Glutamatergic neuron (in vitro differentiated cells): ENCODE measurements at places on chromosomes 5 and 9.

DNA sequence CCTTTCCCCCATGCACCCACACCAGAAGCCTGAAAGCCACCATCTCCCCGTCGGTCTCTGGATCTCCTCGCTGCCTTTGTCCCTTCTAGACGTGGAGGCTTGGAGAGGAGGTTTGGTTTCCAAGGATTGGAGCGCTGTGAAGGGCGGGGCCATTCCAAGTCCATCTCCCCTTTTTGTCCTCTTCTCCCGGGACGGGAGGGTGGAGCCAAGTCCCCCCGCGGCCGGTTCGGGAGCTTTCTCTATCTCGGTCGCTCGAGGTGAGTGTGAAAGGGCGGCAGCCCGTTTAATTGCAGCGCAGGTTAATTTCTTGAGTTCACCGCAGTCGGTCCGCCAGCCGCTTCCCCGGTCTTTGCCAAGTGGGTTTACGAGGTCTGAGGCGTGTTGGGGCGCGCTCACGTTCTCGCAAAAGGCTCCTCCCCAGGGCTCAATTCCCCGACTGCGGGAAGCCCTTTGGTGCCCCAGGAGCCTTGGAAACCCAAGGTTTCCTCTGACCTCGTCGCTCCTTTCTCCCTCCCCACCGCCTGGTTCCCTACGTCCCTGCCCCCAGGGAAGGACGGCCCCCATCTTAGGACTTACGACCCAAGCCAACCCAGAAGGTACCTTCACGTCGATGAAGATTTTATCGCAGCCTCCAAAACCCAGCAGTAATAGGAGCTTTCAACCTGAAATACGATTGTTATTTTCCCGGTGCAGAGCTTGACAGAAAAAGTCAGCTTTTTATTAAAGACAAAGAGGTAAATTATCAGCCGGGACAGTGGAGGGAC, 2.8 kb upstream of the ZNF462 start:
- peak; percentile 81 for DNase-seq

GRCh38 chr5:53023969-53024368, 34.8 kb downstream of the ITGA2 start:
- no peak for DNase-seq

- no peak for DNase-seq
Measured at GRCh38 chr9:84563691-84564090, 105.8 kb upstream of the NTRK2 start.

DNA sequence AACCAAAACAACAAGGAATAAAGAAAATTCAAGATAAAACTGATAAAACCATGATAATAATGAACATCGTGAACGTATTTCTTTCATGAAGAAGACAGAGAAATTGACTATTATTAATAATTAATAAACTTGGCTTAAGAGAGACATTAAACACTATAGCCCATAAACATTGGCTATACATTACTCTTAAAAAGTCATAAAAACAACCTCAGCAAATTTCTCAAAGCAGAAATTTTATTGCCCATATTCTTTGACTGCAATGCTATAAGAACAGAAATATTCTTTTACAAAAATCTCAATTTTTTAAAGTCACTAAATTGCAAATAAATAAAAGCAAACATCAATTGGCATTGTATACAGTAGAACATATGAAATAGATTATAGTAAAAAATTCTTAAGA, 42.5 kb downstream of the CSF2 start:
- DNase-seq, result no peak

- DNase-seq, result peak; percentile 48
Measured at GRCh38 chr9:131546336-131547084, 1.2 kb downstream of the PRRT1B start.

DNA sequence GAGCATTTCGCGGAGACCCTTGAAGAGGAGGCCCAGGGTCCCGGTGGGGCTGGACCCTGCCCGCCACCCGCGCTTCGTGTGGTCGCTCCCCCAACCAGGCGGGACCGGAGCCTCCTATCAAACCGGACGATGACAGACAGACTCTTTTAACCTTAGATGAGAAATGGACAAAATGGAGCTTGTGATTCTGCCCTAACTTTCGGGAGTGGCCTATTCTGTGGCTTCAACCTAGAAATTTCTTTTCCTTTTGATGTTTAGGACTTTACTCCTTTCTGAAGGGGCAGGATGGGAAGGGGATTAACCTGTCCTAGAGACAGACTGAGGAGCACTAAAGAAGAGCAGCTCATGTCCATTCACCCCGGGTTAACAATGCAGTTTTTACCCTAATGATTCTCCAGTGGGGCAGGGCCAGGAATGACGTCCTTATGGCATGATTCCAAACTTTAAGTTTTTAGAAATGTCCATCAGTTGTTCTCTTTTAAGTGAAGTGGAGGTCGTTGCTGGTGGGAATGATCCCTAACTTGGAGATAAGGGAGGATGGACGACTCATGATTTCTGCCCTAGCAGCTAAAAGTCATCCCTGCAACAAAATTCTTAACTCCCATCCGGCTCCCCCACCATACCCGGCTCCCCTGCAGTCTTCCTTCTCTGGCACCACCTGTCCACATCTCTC, 1.0 kb downstream of the NIPSNAP3A start:
- no peak for DNase-seq

DNA sequence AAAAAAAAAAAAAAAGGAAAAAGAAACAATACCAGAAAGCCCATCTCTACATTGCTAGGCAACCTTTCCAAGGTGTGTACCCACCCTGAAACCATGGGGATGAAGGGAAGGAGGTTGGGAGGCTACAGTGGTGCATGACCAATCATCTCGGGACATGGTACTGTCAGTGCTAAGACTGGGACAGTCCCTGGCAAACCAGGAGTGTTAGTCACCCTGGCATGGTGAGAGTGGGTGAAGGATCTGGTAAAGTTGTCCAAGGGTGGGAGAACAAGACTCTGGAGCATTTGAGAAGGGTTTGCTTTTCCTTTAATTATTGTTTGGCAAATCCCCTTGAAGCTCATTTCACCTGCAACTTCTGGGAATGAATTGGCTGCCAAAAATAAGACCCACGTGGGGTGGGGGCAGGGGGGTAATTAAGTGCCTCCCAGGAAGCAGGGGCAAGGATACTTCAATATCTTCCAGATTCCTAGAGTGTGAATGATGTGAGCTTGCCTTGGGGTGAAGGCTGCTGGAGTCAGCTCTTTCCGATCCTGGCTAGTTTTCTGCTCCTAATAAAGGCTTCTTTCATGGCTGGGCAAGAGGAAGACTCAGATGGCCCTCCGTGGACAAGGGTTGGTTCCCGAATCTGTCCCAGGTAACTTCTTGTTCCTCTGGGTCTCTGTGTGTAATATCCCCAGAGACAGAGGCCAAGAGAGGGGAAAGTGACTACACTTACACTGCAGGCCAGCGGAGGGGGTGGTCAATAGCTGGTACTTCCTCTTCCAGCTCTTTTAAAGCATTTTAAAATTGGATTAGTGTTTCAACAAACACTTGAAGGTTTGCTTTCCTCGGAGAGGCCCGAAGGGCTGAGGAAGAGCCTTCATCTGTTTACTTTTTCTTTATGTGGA, 61.6 kb upstream of the SPRY4 start:
- DNase-seq, result no peak

- DNase-seq, result no peak
Measured at GRCh38 chr5:82387819-82388166, 109.6 kb upstream of the RPS23 start.

- DNase-seq, result no peak
Measured at GRCh38 chr9:68455451-68455850, 85.2 kb downstream of the TMEM252 start.

GRCh38 chr9:107673861-107674720, 184.5 kb upstream of the KLF4 start:
- DNase-seq, result no peak

- DNase-seq, result no peak
Measured at GRCh38 chr5:170466553-170466952, 37.3 kb upstream of the KCNIP1 start.

- no peak for DNase-seq
Measured at GRCh38 chr5:17665836-17666235, 31.6 kb downstream of the TAF11L14 start.

- no peak for DNase-seq
Measured at GRCh38 chr5:181044093-181044599, 4.1 kb downstream of the BTNL9 start.

DNA sequence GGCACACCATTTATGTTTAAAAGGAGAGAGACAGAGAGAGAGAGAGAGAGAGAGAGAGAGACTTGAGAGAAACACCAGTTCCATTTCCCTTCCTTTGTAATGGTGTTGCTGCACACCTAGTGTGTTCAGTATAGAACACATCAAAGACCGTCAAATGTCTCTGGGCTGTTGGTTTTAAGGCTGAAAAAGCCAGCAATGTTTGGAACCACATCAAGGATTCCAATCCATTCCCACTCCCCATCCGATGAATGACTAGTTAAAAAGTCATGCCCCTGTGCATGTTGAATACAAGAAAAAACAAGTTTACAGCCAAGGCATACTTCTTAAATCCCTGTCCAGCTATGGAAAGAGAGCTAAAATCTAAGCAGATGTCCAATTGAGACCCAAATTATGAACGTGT, 83.0 kb upstream of the IFNE start:
- no peak for DNase-seq

GRCh38 chr5:129114539-129115193, 20.1 kb downstream of the ISOC1 start:
- DNase-seq, result no peak

- DNase-seq, result no peak
Measured at GRCh38 chr9:24698881-24699518, 153.3 kb upstream of the IZUMO3 start.

- DNase-seq, result peak; percentile 42
Measured at GRCh38 chr5:10195301-10195700, 54.4 kb downstream of the ATPSCKMT start.

- peak; percentile 39 for DNase-seq
Measured at GRCh38 chr5:74055486-74056106, 429.6 kb downstream of the ARHGEF28 start.

GRCh38 chr5:76046741-76047140, 36.4 kb upstream of the SV2C start:
- no peak for DNase-seq

DNA sequence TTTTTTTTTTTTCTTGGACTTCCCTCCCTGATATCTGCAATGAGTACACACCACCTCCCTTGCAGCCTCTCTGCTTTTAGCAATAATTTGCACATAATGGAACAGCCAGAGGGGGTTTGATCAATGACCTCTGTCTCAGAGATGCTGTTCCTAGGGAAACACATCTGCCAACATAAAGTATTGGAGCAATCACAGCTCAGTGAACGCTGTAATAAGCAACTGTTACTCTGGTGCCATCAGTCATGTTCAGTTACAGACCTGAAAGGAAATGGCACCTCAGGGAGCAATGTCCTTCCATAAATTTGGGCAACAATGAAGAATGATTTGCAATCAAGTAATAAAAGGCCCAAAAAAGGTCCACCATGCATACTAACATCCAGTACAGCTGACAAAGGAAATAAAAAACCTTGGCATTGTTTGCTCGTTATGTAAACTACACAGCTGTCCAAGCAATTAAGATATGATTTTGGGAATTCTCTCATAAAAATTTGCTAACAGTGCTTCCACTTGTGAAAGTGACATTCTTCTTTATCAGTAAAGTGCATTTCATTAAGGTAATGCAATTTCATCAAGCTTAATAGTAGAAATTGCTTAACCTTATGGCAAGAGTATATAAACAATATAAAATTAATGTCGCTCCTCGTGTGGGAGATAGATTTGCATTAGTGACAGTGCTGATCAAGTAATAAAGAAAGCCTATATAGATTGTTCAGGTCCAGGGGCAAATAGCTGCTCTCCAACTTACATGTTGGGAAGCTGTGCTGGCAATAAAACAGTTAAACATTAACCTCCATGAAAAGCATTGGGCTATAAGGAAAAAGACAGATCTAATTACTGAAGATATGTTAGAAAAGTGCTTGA, 167.8 kb downstream of the RASEF start:
- DNase-seq, result no peak

GRCh38 chr9:136896027-136896426, 9.7 kb downstream of the TRAF2 start:
- no peak for DNase-seq

GRCh38 chr5:29889051-29889450, 1304.4 kb upstream of the CDH6 start:
- DNase-seq, result no peak

GRCh38 chr9:16475257-16475656, 395.2 kb downstream of the BNC2 start:
- no peak for DNase-seq

- DNase-seq, result peak; percentile 82
Measured at GRCh38 chr9:135504262-135505243, 4.1 kb downstream of the MRPS2 start.

GRCh38 chr5:145316282-145316681, 518.9 kb downstream of the PRELID2 start:
- DNase-seq, result no peak

GRCh38 chr5:170623576-170624181, 119.9 kb downstream of the KCNIP1 start:
- peak; percentile 79 for DNase-seq

GRCh38 chr5:1111727-1112289, at the start of gene SLC12A7:
Gene SLC12A7, minus strand, starts transcription at chr5:1112063. Its CDS starts 72 bp downstream, at chr5:1111991.
- peak; percentile 68 for DNase-seq

- DNase-seq, result no peak
Measured at GRCh38 chr5:118371973-118372831, 616.1 kb downstream of the DTWD2 start.

- DNase-seq, result no peak
Measured at GRCh38 chr9:105132606-105133005, 111.8 kb upstream of the SLC44A1 start.

- DNase-seq, result no peak
Measured at GRCh38 chr5:156883316-156883875, 33.3 kb downstream of the PPP1R2B start.

GRCh38 chr5:24633715-24634325, 11.0 kb downstream of the CDH10 start:
- no peak for DNase-seq

GRCh38 chr9:126701813-126702140, 88.0 kb downstream of the LMX1B start:
- no peak for DNase-seq

DNA sequence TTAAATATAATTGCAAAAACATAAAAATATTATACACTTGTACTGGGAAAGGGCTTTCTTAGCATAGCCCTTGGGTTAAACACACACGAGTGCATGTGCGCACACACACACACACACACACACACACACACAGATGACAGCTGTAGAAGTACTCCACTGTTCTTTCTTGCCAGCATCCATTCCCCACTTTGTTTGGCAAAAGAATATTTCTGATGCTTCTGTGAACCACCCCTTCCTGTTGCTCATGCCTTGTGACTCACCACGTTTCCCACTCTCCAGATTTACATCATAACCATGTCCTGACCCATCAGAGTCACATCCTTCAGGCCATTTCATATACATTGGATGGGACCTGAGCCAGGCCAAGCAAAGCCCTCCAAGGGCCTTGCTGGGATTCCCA, 280.1 kb downstream of the DNAH5 start:
- DNase-seq, result no peak

DNA sequence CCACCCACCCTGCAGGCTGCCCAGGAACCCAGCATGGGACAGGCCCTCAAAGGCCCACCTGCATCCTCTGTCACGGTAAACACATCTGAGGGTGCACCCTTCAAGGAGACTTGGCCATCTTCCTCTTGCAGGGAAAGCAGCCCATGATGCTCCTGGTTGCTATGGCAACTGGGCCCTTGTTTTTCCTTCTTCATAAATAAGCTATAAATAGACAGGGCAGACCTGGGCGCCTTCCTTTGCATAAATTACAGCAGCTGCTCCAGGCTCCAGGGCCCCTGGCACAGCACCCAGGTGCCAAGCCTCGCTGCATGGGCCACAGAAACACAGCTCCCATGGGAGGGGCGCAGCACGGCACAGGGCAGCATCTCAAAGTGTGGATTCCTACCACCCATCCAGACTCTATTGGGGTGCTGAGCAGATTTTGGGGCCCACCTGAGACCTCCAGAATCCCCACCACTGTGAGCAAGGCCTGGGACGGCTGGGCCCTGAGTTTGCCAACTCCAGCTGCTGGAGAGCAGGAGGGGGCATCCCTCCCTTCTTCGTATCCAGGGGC, 5.8 kb upstream of the PSMB7 start:
- DNase-seq, result no peak
